ENCODE measurements at places on chromosomes 3 and 15. TPM values are rescaled to one million over a fixed set of nuclear protein-coding genes. Genes with fewer than 3 reads are reported as not detected.

SETMAR gene
- 7.2 TPM for polyA plus RNA-seq

SLC24A5 gene
- polyA plus RNA-seq, result not detected

DNA sequence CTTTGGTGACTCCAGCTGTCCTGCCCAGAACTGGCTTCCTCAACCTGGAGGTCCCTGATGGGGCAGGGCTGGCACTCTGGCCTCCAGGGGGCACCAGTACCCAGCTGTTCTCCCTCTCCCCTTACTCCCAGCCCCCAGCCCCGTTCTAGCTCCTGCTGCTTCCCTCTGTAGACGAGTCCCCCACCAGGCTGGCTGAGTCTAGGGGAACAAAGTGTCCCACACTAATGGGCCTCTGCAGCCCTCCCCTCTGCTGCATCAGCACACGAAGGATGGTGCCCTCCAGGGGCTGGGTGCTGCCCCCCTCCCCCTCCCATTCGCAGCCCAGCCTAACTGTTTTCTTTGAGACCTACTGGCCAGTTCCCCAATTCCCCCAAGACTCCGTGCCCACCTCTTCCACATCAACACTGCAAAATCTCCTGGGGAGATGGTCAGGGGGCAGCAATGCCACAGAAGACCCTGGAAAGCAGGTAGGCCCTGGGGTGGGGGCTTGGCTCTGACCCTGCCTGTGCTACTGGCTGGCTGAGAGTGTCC, 4.2 kb downstream of the RHCG start:
- peak; percentile 73 for DNase-seq

OR5K2 gene
- polyA plus RNA-seq, result not detected

CCR1 gene
- not detected for polyA plus RNA-seq

CP gene
- 2.6 TPM for polyA plus RNA-seq

OIP5 gene
- polyA plus RNA-seq, result 21.7 TPM

GRCh38 chr3:64666171-64666588, 21.6 kb downstream of the ADAMTS9 start:
- DNase-seq, result peak; percentile 11

SEC11A gene
- polyA plus RNA-seq, result 396 TPM

GRCh38 chr3:57004229-57004628, 56.2 kb upstream of the SPATA12 start:
- no peak for DNase-seq

DNA sequence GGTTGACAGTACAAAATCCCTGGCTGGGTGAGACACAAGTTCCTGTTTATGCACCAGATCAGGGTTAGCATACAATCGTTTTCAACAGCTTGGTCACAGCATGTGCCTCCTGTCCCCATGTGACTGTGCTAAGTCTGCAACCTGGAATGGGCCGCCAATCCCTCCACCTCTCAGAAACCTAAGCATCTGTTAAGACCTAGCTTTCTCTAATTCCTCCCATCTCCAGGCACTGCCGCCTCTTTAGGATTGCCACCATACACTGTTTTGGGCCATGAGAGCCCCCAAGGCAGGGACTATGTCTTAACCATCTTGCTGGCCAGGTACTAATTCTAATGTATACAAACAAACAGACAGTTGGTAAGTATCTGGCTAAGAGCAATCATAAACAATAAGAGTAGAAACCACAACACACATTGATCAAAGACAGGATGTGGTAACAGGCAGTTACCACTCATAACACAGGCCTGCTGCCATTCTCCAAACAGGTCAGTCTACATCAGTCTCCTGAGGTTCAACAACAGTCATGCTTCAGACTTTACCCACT, 25.6 kb downstream of the SEC22C start:
- DNase-seq, result no peak

BTD gene
- 13.4 TPM for polyA plus RNA-seq

GPR171 gene
- polyA plus RNA-seq, result not detected

GRCh38 chr15:38084289-38084688, 149.8 kb downstream of the TMCO5A start:
- DNase-seq, result no peak

TMEM207 gene
- not detected for polyA plus RNA-seq

RYR3 gene
- not detected for polyA plus RNA-seq

ZNF501 gene
- 0.03 TPM for polyA plus RNA-seq

DNA sequence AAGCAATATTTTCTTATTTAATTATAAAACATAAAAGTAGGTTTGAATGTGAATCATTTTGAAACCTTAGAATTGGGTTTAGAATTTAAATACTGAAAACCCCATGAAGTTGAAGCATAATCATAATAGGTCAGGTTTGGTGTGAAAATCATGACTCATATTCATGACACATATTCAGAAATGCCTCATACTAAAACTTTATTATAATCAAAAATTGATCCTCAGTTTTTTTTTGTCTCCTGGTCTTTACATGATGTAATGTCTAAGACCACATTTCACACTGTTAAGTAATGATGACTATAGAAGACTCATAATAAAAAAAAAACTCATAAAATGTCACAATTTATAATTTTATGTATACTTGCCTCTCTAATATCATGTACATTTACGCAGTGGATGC, 190.4 kb downstream of the FOXP1 start:
- no peak for DNase-seq

GOLGA6L4 gene
- 1.8 TPM for polyA plus RNA-seq

SNX4 gene
- 17.7 TPM for polyA plus RNA-seq

MCTP2 gene
- polyA plus RNA-seq, result not detected

- no peak for DNase-seq
These were observed 701.3 kb downstream of the EDEM1 start for GRCh38 chr3:5888851-5889250.

Measured in A549 (cell line).